ENCODE measurements at places on chromosomes 3 and 15. TPM values are rescaled to one million over a fixed set of nuclear protein-coding genes. Genes with fewer than 3 reads are reported as not detected.

- DNase-seq = no peak
These were observed 22.4 kb downstream of the IGDCC3 start for GRCh38 chr15:65355173-65355987.

DNA sequence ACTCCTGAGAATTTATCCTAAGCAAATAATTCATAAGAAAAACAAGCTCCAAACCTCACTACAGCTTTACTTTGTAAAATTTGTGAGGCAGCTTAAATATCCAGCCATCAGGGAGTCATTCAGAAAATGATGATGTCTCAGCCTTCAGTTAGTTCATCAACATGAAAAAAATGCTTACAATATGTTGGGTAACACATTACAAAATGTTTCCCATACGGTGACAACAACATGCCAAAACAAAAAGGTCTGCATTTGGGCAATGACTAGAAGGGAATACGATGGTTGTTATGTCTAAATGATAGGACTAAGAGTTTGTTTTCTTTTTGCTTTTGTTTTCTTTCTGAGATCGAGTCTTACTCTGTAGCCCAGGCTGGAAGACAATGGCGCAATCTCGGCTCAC, 47.0 kb upstream of the CFAP161 start:
- DNase-seq = peak; percentile 6

GRCh38 chr3:37675833-37676596, 185.7 kb upstream of the CTDSPL start:
- DNase-seq = peak; percentile 2

DNA sequence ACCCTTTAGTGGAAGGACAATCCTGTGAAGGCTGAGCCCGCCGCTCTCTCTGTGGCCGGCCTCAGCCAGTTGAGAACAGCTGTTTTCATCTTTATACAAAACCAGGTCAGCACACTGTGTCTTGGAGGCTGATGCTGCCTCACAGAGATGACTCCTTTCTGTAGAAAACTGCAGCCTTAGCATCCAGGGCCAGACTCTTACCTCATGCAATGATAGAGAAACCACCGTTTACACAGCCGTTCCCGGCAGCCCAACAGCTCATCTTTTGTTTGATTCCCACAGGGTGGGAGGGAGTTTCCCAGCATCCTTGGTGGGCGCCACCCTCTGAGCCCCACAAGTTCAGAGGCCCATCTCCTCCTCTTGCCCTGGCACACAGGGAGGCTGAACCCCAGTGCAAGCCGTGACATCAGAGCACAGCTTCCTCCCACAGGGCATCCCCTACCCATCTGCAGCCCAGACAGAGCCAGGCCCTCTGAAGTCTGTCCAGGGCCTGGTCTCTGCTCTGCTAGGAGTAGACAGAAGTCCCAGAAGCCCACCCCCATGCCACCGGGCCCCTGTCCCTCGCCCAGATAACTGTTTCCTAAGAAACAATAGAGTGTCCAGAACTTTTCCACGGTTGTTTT, 105.0 kb downstream of the LRRK1 start:
- no peak for DNase-seq

DNA sequence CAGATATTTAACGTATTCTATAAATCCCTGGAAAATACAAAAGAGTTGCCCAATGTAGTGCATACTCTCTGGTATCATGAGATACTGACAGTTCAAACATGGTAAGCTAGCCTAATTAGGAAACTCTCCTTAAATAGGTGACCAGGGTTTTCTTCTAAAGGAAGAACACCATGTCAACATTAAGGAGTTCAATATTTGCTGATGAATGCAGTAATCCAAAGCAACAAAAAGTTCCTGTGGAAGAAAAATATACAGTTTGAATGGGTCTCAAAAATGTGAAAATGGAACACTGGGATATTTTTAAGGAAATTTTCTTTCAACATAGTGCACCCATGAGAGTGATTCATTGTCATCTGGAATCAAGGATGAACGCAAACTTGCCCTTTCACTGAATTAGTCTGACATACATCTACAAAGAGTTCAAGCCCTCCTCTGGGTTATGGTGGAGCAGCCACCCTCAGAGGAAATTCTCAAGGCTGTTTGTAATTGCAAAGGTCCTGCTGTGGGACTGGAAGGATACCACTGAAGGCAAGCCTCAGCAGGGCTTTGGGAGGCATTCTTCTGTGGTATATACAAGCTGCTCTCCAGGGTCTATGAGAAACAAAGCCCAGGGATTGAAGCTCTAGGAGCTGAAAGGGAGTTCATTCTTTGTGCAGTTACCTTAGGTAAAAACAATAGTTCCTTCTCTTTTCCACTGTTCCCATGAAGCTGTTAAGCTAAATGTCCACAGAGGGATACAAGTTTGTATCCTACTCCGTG, 700.3 kb downstream of the TUSC7 start:
- DNase-seq = no peak

DNA sequence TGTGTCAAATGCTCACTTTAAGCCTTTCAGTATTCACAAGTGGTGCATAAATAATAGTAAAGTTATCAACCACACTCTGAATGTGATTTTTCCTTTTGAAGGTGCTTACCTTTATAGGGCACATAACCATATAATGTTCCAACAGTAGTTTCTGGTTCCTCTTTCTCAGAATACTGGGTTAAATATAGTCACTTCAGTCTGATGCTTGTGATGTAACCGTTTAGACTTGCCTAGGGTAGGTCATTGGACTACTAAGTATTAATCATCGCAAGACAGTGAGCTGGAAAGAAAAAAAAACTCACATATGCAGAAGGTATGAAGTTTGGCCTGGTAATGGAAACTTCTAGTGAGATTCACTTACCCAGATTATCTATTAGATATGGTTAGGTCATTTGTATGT, 1.9 kb downstream of the KBTBD8 start:
- DNase-seq = peak; percentile 44

GRCh38 chr15:74209560-74209958, 7.0 kb upstream of the STRA6 start:
- DNase-seq = no peak

- DNase-seq = no peak
These were observed 32.2 kb downstream of the MCTP2 start for GRCh38 chr15:94263341-94264273.

DNA sequence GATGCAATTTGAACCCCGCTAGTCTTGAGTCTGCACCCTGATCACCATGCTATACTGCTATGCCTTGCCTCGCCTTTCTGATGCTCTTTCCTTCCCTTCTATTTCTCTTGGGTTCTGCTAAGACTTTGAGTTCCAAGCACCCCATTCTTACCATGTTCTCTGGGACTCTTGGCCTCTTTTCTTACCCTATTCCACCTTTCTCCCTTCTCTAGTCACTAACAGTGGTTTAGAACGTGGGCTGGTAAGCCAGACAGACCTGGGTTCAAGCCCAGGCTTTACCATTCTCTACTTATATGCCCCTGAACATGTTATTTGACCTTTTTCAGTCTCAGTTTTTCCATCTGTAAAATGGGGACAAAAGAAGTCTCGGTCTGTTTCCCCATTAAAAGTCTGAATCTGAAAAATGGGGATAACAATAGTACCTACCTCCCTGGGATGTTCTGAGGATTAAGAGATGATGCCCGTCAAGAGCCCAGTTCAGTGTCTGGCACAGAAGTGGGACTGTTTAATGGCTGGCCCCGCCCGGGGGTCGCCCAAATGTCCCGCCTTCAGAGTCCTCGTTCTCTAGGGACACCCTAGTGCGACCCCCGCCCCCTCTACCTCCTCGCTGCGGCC, 376 bp downstream of the TADA3 start:
- DNase-seq = no peak

DNA sequence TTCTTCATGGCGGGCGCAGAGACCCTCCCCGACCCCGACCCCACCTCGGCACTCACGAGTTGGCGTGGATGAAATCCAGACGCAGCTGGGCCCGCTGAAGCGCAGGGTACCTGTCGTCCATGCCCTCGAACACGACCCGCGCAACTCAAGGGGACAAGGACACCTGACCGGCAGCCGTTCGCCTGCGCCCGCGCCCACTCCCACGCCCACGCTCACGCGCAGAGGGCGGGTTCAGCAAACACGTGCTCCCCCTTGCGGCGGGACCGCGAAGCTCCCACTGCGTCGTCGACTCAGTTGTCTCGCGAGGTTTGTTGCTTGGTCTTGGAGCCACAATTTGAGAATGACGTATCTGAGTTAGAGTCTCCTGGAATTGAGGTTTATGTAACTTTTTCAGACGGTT, at the start of gene MORC1:
TSS of gene MORC1 (minus strand) at position 196 of the 400 bp plus-strand sequence. CDS start at position 121, 75 bp downstream.
- no peak for DNase-seq

- no peak for DNase-seq
These were observed 403.6 kb upstream of the CDIN1 start for GRCh38 chr15:36175741-36176291.

DNA sequence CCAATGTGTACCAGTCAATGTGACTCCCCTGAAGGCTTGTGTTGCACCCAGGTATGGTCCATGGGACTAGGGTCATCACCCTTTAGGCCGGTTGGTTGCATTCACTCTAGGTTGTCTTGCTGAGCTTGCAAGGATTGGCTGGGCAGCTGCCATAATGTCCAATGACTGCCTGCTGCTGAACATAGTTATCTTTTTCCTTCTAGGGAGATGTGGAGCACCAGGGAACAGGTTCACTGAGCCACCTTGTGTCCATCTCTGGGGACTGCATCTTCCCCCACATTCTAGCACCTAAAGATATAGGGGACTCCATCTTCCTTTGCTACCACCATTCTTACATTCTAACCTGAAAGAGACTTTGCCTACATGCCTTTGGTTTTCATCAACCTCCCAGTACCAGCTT, 580.4 kb upstream of the TBL1XR1 start:
- peak; percentile 68 for DNase-seq

- no peak for DNase-seq
These were observed 64.9 kb downstream of the ATP10A start for GRCh38 chr15:25797936-25798901.

The CD86 gene
- total RNA-seq = not detected

The ANKRD34C gene
- total RNA-seq = not detected

The CACNA2D3 gene
- 0.06 TPM for total RNA-seq
